ENCODE measurements at places on chromosomes 6 and 20. TPM values are rescaled to one million over a fixed set of nuclear protein-coding genes. Genes with fewer than 3 reads are reported as not detected.

Gene TDRD6
- under 0.01 TPM for total RNA-seq

- peak; percentile 92 for DNase-seq
Observed at GRCh38 chr20:62704341-62704948, 4.2 kb upstream of the NTSR1 start.

- DNase-seq = peak; percentile 15
Observed at GRCh38 chr20:2890742-2891141, 17.5 kb downstream of the PTPRA start.

DNA sequence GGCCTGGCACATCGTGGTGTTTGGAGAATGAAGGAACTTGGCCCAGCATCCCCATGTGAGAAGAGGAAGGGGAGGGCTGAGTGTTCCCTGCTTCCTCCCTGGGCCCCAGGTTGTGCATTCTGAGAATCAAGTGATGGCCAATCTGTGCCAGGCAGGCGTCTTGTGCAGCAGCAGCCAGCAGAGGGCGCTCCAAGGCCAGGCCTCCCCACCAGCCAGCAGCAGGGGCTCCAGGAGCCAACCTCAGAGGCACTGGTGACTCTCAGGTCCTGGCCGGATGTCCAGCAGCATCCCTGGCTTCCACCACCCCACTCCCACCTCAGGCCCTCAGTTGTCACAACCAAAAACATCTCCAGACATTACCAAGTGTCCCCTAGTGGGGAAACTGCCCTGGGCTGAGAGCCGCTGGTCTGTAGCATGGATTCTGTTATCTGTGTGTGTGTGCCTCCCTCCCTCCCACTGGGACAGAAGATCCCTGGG lies 192.0 kb downstream of the PREX1 start:
- peak; percentile 67 for DNase-seq

- no peak for DNase-seq
Observed at GRCh38 chr20:11001302-11001701, 327.5 kb upstream of the JAG1 start.

DNA sequence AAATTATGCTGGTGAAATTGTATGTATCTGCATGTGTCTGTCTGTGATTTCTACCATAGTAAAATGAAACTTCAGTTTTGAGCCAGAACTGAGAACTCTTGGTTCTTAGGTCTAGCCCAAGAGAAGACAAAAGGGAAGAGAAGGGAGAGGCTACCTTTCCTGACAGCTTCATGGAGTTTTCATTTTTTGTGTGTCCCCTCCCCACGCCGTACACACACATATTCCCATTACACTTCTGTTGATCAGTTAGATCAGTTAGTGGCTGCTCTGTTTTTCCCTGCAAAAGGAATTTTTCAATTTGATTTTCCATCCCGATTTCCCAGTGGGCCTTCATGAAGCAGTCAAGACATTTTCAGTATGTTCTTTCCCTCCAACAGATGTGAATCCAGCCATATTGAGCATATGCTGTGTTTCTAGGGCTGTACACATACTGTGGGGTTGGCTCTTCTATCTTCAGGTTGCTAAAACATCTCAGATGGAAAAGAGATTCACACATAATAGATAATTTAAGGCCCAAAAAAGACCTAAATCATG lies 52.5 kb downstream of the HIVEP1 start:
- no peak for DNase-seq

DNA sequence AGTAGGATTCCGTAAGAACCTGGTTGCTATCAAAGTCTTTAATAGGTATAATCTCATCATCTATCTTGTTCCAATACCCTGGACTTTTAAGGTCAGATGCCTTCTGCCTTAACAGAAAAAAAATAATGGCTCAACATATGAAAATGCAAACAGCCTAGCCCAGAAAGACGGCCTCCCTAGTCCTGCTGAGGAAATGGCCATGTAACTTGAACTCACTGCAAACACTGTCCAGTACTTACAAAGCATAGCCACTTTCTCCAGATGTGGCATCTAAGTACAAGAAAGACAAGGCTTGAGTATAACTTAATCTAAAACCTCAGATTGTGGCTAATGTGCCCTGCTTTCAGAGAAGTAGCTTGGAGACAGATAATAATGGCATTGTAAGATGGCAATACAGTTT lies 26.5 kb downstream of the FASTKD5 start:
- DNase-seq = no peak

Data from lung microvascular endothelial cell (primary cell).